ENCODE measurements at places on chromosomes 2 and 18. TPM values are rescaled to one million over a fixed set of nuclear protein-coding genes. Genes with fewer than 3 reads are reported as not detected.

The HOXD3 gene
- 3.2 TPM for total RNA-seq

DNA sequence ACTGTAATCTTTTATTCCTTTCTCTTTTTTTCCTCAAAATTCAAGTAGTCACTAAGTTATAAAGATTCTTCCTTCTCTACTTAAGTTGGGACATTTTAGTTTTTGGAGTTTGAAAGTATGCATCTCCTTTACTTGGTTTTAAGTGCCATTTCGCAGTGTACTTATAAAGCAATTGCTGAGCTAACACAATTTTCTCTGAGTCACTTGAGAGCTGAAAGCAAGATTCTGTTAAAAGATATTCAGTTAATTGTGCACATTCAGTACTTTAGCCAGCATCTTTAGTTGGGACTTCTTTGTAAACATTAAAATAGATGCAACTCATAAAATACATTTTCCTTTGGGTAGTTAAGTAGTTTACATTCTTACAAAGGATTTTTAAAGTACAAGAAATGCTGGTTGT lies 136.0 kb downstream of the GFPT1 start:
- H3K27ac ChIP-seq: no peak overlapping the region
- H3K4me3 ChIP-seq: no peak overlapping the region
- no peak for DNase-seq
- no peaks in the 10 kb centered on the region for H3K36me3 ChIP-seq

- no peaks in the 10 kb centered on the region for H3K36me3 ChIP-seq
- no peak for DNase-seq
- H3K4me3 ChIP-seq: no peak overlapping the region
- H3K27me3 ChIP-seq: no peaks in the 10 kb centered on the region
Observed at GRCh38 chr2:116809109-116809508, 1005.4 kb upstream of the DDX18 start.

The UGT1A1 gene
- 1.9 TPM for total RNA-seq

- no peaks in the 10 kb centered on the region for H3K36me3 ChIP-seq
- H3K4me1 ChIP-seq: no peaks in the 10 kb centered on the region
- H3K27ac ChIP-seq: no peak overlapping the region
- DNase-seq: no peak
Observed at GRCh38 chr2:99634234-99634633, 144.4 kb upstream of the REV1 start.
